ENCODE measurements at places on chromosomes 7 and 10.
A peak's percentile ranks its signal among the peaks of the same experiment; 100 is the strongest.

- DNase-seq = no peak
These were observed 408.4 kb upstream of the SHH start for GRCh38 chr7:156220701-156221100.

GRCh38 chr7:136087881-136088280 lies 110.7 kb upstream of the MTPN start:
- DNase-seq = no peak

- no peak for DNase-seq
These were observed 3.1 kb downstream of the NRP1 start for GRCh38 chr10:33331379-33331694.

DNA sequence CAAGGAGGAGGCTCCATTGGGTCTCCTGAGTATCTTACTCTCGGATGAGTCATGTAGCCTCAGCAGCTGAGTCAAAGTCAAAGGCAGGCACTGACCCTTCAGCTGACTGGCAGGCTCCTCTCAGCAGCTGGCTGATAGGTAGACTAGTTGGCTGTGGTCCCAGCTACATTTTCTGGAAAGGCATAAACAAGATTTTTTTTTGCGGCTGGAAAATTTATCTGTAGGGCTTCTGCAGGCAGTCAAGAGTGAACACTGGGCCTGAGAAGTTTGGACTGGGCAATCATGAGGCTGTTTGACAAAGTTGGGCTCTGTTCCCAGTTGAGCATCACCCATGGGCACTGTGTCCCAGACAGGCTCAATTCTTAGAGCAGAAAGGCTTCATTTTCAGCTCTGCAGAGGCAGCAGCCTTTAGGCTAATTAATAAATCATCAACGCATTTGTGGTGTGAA lies 796.2 kb downstream of the CCSER2 start:
- DNase-seq = no peak

- DNase-seq = no peak
These were observed 67.5 kb downstream of the UNCX start for GRCh38 chr7:1300206-1300605.

GRCh38 chr7:77252506-77252905 lies 52.9 kb upstream of the FGL2 start:
- DNase-seq = no peak

DNA sequence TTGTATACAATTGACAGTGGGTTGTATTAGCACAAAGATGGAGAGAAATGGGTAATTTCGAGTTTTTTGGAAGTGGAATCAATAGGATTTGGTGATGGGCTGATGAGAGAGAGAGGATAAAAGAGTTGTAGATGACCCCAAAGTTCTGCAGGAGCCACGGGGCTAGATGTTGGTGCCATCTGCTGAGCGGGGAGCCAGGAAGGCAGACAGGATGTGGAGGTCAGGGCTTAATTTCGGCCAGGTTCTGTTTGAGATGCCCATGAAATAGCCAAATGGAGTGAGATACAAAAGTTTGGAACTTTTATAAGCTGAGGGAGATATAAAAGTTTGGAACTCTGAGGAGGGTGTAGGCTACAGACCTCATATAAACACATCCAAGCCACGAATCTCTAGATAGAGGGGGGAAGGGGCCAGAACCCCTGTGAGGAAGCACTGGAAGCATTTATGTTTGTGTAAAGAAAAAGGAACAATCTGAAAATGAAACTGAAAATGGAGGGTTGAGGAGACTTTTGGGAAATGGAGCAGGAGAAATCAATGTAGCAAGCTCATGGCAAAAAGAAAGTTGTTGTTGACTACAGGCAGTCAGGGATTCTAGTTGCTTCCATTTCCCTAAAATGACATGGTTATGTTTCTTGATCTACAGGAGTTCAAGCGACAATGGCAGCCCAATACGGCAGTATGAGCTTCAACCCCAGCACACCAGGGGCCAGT lies 2.2 kb downstream of the GIMAP4 start:
- DNase-seq = no peak

DNA sequence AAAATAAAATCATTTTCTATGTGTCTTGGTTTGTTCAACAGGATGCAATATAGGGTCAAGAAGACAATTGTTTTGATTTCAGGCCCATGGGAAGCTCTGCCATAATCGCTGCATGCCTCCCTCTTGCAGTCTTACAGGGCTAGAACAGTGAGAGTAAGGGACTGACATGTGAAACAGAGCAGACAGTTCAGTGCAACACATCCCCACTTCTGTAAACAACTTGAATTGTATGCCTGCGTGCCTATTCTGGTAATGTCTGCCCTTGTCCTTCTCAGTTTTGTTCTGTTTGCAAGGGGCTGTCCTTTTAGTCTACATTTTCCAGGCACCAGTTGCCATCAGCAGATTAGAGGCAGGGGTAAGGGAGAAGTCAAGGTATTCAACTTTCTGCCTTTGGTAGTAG lies 34.8 kb upstream of the GPR37 start:
- no peak for DNase-seq

DNA sequence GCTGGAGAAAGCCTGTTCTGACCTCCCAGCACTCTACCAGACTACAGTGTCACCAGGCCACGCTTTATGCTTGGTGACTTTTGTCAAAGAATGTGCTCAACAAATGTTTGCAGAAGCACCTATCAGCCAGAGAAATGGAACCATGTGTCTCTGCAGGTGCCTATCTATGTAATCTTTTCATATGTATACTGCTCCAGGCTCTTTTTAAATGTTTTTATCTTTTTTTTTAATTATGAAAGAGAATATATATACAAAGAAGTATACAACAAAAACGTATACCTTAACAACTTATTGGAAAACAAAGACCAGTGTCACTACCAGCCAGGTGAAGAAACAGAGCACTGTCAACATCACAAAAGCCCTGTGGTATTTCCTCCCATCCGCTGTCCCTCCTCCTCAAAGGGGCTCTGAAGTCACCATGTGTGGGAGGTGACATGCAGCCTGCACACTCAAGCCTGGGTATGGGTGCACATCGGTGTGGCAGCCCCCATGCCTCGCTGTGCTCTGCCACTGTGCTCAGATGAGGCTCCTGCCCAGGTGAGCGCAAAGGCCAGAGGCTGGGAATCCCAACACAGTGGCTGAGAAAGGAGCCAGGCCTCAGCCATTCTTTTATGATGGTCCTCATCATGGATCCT lies 120.6 kb downstream of the CLEC2L start:
- peak; percentile 32 for DNase-seq

- DNase-seq = no peak
These were observed 55.0 kb downstream of the TRIM24 start for GRCh38 chr7:138515001-138515528.

DNA sequence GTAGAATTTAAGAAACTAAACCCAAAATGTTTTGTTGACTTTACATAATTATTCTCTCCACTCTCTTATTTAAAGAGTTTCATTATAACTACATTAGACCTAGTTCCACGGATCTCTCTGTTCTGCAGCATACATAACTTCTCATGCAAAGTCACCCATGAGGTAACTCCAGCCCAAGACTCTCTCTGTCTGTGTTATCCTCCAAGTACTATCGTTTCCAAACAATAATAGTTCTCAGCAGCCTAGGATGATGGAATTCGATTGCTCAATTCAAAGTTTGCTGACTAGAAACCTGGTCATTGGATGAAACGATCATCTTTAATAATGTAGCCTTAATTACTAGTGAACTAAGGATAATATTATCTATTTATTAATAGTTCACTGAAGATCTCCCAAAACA lies 203.1 kb upstream of the PTN start:
- no peak for DNase-seq
